ENCODE measurements at places on chromosomes 5 and 9.

DNA sequence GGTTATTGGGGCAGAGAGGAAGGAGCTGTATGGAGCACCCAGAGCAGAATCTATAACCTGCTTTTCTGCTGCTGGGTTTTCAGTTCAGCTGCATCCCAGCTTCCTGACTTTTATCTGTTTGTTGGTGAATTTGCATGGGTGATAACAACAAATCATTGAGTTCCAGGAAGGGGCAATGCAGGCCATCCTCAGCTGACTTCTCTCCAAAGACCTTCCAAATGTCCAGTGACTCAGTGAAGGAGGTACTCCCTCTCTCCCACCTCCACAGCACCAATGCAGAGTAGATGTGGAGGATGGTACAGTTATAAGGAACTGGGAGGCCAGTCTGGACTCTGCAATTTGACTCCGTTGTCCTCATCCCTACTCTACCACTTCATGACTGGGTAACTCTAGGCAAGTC lies 1.6 kb upstream of the TXN start:
- DNase-seq = no peak

DNA sequence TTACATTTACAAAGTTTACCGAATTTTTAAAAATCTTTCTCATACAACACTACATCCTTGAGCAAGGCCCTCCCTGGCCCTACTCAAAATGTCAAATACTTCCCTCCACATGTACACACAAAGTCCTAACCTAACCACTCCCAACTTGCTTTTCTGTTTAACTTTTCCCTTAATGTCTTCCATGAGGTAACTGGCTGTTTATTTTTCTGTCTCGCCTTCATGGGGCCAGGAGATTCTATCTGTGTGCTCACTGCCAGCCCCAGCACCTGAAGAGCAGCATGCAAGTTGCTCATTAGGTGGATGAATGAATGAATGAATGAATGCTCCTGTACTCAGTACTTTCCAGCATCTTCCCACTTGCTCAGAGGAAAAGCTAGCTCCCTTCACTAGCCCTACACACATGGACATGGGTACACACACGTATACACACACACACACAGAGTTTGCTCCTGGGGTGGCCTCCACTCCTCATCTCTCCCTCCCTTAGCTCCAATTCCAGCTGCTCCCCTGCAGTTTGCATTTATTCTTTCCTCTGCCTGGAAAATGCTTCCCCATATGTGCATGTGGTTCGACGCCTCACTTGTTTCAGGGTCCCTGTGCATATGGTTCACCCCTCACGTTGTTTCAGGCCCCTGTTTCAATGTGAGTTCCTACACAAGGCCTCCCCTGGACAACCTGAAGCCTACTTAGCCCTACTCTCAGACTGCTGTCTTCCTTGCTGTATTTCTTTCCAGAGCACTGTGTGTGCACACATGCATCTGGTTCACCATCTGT lies 165.2 kb downstream of the ROR2 start:
- DNase-seq = no peak

- DNase-seq = no peak
Measured at GRCh38 chr5:157541447-157542118, 34.0 kb downstream of the ADAM19 start.

- no peak for DNase-seq
Measured at GRCh38 chr5:8399471-8399870, 530.5 kb downstream of the MTRR start.

- DNase-seq = no peak
Measured at GRCh38 chr5:171425596-171426244, 6.3 kb downstream of the FGF18 start.

- no peak for DNase-seq
Measured at GRCh38 chr9:1759771-1760300, 255.3 kb upstream of the SMARCA2 start.

Data from endothelial cell (in vitro differentiated cells).